ENCODE measurements at places on chromosomes 6 and 20.

- no peak for DNase-seq
These were observed 92.0 kb downstream of the LY86 start for GRCh38 chr6:6680526-6680925.

- DNase-seq = no peak
These were observed 24.5 kb downstream of the NCOA7 start for GRCh38 chr6:125815080-125815910.

DNA sequence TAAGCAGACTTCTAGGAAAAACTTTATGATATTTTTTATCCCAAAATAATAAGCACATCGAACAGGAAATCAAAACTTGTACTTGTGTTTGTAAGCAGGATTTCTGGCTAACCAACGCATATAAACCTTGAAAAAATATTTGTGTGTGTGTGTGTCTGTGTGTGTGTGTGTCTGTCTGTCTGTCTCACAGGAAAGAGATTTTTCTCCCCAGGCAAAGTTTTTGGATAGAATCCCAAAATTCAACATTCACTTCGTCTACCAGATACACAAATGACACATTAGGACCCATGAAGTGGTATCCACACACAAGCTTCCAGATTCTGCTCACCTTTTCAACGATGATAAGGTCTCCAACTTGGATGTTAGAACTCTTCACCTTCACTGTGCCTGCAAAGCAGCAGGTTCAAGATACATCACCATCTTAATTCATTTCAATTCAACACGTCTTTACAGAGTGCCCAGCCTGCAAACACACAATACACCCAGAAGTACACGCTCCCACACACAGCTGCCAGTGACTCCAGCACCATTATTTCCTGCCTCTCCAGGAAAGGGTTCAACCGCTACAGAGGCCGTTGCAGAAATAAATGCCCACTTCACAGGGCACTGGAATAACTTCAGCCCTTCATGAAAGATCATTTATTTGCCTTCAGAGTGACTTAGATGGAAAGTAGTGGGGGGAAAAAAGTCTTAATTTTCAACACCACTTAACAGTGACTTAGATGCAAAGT is 70.9 kb downstream of the ATP9A start:
- no peak for DNase-seq

DNA sequence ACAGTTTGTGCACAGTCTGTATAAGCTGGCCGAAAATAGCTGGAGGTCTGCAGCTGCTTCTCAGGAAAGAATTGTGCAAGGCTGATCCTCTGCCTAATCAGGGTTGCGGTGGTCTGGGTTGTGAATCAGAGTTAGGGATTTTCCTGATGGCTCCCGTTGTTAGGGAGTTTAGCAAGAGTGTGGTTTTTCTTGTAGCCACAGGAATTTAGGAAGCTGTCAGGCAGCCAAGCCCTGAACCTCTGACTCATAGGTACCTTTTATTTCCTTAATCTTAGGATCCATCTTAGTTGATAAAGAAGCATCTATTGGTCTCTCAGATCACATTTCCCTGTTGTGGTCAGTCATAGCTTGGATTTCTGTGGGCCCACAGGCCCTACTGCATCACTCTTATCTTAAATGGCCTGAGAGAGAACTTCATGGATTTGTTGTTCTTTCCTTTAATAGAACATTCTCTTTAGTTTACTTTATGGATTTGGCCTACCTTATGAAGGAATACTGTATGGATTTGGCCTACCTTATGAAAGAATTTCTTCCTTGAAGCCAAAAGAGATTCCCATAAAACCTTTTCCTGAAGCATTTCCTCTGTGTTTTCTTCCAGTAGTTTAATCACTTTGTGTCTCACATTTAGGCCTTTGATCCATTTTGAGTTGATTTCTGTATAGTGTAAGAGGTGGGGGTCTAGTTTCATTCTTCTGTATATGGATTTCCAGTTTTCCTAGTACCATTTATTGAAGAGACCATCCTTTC is 10.3 kb downstream of the KIF25 start:
- no peak for DNase-seq

- DNase-seq = no peak
These were observed 47.4 kb downstream of the PDE10A start for GRCh38 chr6:165615636-165616035.

- no peak for DNase-seq
These were observed 96.7 kb downstream of the OGFRL1 start for GRCh38 chr6:71385111-71385822.

DNA sequence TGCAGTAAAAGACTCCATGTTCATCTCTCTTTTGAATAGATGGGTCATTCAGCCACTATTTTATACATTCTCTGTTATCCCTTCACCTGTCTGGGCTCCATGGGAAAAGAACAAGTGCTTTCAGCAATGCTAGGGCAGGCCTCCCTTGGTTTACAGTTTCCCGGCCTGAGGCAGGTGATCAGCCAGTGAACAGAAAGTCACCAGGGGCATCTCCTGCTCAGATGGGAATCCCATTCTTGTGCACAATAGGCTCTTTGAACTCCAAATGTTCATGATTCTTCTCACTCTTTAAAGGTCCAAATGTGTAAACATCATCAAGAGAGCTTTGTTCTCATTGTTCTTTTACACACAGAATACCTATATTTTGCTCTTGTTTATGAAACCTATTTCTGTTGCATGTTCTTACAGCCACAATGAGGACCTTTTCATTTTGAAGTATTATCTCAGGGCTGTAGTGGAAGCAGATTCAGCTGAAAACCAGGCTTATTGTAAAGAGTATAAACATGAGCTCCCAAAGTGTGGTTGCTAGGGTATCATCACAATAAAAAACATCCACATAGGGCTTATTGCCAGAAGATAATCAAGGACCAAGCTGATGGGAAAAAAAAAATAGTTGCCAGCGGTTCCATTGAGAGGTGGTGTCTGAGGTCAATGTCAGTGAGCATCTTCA is 267.1 kb upstream of the SGK1 start:
- no peak for DNase-seq

GRCh38 chr20:1818247-1818840 is 76.9 kb upstream of the SIRPA start:
- no peak for DNase-seq

DNA sequence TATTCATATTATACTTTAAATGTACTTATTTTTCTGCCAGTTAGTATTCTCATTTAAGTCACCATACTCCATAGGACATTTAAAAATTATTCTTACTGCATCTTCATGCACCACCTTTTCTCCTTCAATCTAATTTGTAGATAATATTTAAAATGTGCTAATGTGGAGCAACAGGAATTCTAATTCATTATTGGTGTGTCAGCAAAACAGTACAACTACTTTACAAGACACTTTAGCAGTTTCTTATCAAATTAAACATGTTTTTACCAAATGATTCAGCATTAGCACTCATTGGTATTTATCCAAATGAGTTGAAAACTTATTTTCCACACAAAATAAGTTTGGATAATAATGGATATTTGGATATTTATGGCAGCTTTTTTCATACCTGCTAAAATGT is 1041.8 kb upstream of the ADGRB3 start:
- DNase-seq = no peak

DNA sequence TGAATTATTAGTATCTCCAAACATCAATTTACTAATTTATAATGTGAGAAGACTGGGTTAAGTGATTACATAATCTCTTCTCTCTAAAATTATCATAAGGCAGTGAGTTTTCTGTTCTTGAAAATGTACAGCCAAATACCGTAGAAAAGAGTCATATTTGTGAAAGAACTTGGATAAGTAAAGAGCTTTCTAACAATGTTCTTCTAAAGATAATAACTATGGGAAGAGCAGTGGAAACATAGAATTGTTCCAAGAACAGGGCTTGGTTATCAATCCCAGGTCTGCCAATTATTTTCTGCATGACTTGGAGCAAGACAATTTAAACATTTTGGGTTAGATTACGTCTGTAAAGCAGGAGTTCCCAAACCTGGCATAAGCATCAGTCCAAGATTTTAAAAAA is 198.1 kb upstream of the SGK1 start:
- no peak for DNase-seq

- no peak for DNase-seq
These were observed 104.1 kb upstream of the BTN3A2 start for GRCh38 chr6:26260725-26261490.

DNA sequence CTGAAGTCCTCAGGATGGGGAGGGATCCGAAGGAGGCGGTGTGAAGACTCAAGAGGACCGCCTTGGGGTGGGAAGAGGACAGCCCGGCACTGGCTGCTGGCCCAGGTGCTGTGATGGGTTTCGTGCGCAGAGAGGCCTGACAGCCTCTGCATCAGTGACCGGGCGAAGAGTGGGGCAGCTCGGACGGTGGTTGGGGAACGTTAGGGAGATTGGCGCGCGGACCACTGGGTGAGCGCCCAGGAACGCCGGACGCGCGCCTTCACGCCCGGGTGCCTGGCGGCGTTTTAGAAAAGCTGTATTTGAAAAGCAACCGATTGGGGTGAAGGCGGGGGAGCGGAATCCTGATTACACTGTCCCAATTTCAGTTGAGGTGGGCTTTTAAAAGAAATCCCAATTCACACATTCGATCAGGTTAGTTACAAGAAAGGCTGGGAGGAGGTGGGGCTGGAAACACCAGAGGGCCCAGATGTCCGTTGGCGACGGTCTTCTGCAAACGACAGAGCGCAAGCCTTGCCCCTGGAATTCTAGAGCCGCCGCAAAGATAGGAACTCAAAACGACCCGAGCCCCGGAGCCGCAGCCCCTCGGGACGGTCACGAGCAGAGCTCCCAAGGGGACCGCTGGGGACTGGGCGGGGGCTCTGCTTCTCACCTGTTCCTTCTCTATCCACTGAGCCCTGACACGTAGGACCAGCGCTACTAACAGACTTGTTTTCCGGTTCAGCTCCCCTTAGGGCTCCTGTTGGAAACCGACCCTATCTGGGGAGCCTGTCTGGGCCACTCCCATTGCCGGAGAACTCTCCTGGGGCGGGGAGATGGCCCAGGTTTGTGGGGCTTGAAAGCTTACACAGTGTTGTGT is 8.5 kb upstream of the TRIM40 start:
- DNase-seq = no peak

DNA sequence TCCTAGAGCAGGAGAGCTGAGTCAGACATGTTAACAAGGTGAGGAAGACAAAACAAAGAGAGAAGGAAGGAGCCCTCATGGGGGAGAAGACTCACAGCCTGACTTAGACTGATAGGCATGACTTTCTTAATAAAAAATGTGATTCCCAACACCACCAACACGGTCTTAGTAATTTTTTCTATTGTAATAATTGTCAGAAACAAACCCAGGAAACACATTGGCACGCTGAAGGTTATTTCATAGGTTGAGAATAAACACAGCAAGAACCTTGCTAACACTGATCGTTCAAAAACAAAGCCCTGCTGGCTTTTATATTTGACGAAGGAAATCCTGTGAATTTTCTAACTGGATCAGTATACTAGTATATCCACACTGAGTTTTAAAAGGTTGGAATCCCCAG is 286.8 kb downstream of the HACE1 start:
- DNase-seq = no peak

GRCh38 chr6:142241061-142241460 is 60.7 kb upstream of the ADGRG6 start:
- no peak for DNase-seq

- no peak for DNase-seq
These were observed 20.4 kb downstream of the EPB41L2 start for GRCh38 chr6:131042664-131043063.

DNA sequence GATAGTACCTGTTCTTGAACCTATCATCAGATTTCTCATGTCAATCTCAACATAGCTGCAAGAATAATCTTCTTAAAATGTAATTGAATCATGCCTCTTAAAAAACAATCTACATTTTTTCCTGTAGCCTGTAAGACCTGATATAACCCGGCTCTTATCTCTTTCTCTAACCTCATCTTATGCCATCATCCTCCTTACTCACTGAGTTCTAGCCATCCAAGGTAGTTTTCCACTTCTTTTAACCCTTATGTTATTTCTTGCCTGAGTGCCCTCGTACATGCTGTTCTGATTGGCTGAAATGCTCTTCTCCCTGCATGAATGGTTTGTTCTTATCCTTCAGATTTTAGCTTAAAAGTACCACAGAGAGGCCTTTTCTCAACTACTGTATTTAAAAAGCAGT is 16.4 kb downstream of the SLC17A5 start:
- no peak for DNase-seq

DNA sequence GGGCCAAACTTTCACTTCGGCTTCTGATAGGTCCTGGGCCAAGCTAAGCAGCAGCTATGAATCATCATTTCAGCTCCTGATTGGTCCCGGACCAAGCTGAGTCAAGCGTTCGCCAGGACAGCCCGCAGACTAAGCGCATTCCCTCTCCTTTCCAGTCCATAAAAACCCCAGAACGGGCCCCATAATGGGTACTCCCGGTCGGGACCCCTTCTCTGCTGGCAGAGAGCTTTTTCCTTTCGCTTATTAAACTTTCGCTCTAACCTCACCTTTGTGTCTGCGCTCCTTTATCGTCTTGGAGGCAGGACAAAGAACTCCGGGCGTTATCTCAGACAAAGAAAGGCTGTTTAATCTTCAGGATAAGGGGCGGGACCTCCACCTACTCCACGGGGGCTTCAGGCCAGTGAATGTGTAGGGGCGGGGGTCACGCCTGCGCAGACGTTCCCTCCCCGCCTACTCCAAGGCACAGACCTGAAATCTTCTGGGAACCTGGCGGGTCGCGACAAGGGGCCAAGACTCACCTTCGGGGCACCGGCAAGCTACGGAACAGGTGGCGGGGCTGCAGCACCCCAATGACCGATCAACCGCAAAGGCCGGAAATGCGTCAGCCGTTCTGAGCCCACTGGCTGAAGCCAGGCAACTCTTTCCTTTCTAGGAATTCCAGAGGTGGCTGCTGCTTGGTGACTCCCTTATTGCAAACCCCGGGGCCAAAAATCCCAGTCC is at the start of gene ZSCAN31:
TSS of gene ZSCAN31 (minus strand) at position 585 of the 720 bp plus-strand sequence. CDS start 6,465 bp downstream, outside the sequence.
- DNase-seq = peak; percentile 68

DNA sequence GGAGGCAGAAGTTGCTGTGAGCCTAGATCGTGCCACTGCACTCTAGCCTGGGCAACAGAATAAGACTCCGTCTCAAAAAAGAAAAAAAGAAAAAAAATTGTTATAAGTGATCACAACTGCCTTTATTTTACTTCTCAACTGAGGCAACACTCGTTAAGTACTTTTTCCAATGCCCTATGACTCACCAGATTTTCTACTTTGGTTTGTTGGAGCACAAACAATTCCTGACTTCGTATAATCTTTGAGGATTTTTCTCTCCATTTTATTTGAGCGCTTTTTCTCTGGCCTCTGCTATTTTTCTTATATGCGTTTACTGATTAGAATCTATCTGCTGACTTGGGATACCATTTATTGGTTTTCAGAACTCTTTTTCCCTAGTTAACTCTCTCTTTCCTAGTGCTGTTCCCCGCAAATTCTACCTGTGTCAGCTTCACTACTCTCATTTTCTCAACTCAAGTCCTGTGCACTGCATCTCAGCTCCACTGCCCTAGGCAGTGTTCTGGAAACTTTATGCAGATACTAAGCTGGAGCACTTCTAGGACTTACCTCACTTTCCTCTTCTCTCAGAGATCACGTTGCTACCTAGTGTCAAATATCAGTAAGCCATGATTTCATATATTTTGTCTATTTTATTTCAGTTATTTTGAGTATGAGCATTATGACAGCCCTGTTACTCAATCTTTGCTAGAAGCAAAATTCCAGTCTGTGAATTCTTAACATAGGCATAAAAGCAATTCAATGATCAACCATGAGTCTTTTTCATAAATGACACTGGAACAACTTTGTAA is 1120.1 kb upstream of the CITED2 start:
- no peak for DNase-seq
